ENCODE measurements at places on chromosomes 6 and 20.
A peak's percentile ranks its signal among the peaks of the same experiment; 100 is the strongest.

GRCh38 chr6:114521926-114522325, 179.1 kb upstream of the HS3ST5 start:
- no peak for DNase-seq

GRCh38 chr20:8983478-8984345, 85.2 kb upstream of the PLCB4 start:
- no peak for DNase-seq

GRCh38 chr20:47676219-47676721, 109.0 kb downstream of the SULF2 start:
- no peak for DNase-seq

DNA sequence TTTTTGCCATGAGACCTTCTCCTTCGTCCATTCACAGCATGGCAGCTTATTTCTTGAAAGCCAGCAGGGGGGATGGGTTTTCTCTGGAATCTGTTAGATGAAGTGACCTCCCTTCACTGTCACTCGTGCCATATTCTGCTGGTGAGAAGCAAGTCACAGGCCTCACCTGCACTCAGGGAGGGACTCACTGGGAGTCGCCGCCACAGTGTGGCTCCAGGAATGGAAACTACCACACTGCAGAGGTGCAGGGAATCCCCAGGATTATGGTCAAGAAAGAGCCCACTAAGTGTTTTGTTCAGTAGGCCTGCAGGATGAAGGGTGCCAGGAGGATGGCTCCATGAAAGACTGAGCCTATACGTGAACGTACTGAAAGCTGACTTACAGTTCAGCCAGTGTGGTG, 161.1 kb upstream of the AKAP12 start:
- no peak for DNase-seq

DNA sequence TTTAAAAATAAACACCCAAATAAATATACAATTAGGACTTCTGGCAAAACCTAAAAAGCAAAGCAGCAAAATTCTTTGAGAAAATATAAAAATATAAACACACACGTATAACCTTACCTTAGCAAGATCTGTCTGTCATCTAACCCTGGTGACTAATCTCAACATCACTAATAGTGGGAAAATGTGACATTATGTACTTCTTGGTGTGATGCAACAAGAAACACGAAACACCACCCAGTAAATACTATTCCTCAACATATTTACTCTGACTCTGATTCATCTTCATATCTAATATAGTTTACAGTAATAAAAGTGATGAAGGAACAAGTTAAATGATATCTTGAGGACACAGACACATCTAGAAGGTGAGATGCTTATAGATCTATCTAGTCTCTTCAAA, 332.6 kb upstream of the MANEA start:
- DNase-seq, result no peak

GRCh38 chr6:162443101-162443500, 284.5 kb downstream of the PRKN start:
- no peak for DNase-seq

DNA sequence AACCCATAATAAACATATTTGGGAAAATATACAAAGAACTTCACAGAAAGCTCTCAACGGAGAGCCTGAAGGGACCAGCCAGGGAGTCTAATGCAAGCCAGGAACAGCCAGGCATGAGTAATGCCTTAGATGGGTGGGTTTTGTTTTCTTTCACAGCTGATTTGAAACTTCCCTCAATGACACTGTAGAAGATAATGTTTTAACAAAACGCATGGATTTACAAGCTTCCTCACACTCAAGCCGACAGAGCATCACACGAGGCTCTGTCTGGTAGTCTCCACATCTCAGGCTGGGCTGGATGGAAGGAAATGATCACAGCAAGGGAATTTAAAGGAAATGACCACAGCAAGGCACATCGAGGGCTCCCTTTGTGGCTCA, 113.9 kb downstream of the GMPR start:
- peak; percentile 70 for DNase-seq

DNA sequence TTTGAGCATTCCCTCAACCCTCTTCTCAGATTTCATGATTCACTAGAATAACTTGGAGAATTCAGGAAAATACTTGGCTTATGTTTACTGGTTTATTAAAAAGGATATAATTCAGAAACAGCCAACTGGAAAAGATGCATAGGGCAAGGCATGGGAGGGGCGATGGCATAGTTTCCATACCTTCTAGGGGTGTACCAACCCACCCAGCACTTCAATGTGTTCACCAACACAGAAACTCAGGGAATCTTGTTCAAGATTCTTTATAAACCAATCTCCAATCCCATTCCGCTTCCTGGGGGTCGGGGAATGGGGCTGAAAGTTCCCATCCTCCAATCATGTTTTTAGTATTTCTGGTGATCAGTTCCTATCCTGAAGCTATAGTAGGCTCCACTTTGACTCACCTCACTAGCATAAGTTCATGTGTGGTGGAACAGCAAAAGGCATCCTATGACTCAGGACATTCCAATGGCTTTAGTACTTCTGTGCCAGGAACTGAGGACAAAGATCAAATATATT, 164.4 kb downstream of the SIM1 start:
- DNase-seq, result peak; percentile 94

DNA sequence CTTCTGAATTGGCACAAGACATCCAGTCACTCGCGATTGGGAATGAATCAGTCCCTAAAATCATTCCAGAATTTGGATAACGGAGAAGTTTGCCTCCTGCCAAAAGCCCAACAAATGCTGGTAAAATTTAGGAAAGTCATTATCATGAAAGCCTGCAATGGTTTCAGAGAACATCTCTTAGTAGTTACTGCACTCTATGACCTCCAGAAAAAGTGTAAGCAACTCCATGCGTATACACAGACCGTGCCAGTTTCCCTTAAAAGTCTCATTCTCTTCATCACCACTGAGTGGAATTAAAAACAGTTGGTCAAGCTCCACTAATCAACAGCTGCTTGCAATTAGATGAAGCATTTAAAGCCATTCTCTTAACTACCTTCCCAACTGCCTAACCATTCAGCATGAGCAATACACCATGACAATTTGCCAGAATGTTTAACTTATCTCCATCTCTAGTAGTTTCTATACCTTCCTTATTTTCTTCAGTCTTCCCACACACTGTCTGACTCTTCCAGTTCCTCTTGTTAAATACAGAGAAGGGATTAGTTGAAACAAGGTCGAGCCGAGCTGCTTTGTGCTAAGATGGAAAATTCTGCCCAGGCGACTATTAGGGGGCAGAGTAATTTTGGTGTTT, 183.6 kb upstream of the PRDM1 start:
- DNase-seq, result no peak

GRCh38 chr6:27894839-27895762, 17.1 kb downstream of the OR2B2 start:
- peak; percentile 89 for DNase-seq

- DNase-seq, result no peak
Observed at GRCh38 chr20:41608606-41609005, 9.6 kb downstream of the CHD6 start.

GRCh38 chr6:13759025-13759424, 47.4 kb upstream of the RANBP9 start:
- no peak for DNase-seq

DNA sequence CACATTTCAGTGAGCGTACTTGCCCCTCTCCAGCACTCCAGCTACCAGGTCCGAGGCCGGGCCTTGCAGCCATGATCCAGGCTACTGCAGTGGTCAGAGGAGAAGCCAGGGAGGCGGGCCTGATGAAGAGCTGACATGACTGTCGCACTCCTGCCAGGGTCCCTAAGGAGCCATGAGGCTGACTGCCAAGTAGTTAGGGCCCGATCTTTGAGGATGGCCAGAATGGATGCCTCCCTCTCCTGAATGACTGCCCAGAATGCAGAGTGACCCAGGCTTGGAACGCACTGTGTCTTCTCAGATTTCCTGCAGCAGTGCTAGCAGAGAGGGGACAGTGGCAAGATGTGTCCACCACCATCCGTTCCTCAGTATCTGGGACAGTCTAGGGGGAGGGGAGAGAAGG, 24.7 kb upstream of the LRFN2 start:
- DNase-seq, result no peak

- no peak for DNase-seq
Observed at GRCh38 chr20:42936482-42936881, 253.2 kb downstream of the PTPRT start.

DNA sequence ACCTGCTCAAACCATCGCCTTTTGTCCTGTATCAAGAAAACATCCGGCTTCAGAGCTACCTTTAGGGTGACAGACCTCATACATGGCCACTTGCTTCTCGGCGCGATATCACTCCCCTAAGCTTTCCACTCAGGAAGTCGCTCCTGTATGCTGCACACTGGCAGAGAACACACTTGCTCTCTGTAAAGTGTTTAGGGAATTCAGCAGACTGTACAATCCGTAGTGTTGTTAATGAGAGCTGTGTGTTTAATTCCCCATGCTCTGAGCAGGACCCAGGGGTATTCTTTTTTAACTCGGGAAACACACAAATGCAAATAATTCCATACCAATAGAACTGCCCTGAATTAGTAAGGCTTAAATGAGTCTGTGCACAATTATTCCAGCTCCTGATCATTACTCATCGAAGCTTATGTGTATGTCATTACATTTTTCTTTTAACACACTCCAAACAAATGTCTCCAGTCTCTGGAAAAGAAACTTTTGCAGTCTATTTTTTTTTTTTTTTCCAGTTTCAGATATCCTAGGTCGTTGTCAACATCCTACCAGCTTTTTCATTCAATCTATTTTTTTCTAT, 338.7 kb upstream of the ARID1B start:
- no peak for DNase-seq

GRCh38 chr20:44431118-44431501, 44.6 kb upstream of the TTPAL start:
- no peak for DNase-seq

- no peak for DNase-seq
Observed at GRCh38 chr6:161435748-161436070, 161.8 kb upstream of the AGPAT4 start.

- DNase-seq, result no peak
Observed at GRCh38 chr6:1463751-1464426, 74.5 kb downstream of the FOXF2 start.

GRCh38 chr20:10832141-10832540, 158.3 kb upstream of the JAG1 start:
- no peak for DNase-seq

GRCh38 chr6:151723152-151723551, 84.3 kb upstream of the ESR1 start:
- DNase-seq, result no peak

DNA sequence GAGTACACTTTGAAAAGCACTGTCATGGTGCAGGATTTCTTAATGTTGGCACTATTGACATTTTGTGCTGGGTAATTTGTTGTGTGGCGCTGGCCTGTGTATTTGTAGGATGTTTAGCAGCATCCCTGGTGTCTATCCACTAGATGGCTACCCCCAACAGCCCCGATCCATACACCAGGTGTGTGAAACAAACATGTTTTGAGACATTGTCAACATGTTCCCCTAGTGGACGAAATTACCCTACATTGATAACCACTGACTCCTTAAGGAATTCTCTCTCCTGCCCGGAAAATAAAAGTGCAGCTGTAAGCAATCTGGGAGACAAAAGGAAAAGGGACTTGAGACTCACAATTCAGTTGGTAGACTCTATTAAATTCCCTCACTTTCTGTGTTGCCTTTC, 52.6 kb upstream of the TMEM200A start:
- DNase-seq, result no peak

Measured in astrocyte of the spinal cord (primary cell).